ENCODE measurements at places on chromosomes 6 and 20. TPM values are rescaled to one million over a fixed set of nuclear protein-coding genes. Genes with fewer than 3 reads are reported as not detected.

DNA sequence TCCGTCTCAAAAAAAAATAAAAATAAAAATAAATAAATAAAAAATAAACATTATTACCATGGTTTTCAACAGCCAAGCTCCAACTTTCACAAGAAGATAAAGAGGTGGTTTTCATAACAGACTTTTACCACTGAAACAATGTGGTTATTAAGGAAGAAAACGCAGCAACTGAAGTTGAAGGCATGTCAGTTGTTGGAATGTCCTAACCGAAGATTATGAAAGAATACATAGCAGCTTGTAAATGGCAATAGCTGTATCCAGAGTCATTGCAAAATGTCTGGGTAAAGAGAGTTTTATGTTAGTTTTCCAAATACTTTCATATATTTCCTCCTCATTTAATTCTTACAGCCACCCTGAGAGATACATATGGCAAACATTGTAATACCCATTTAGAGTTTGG lies 161.6 kb upstream of the MARCKS start:
- H3K36me3 ChIP-seq = no peaks in the 10 kb centered on the region
- peak overlapping the region; percentile 54 for H3K27ac ChIP-seq
- peaks cover 9% of the 10 kb centered on the region for H3K4me1 ChIP-seq
- no peak overlapping the region for H3K4me3 ChIP-seq

GRCh38 chr6:121770943-121771342 lies 335.5 kb downstream of the GJA1 start:
- peaks cover 6% of the 10 kb centered on the region for H3K4me1 ChIP-seq
- H3K4me3 ChIP-seq = no peak overlapping the region
- H3K36me3 ChIP-seq = no peaks in the 10 kb centered on the region
- no peaks in the 10 kb centered on the region for H3K27me3 ChIP-seq

DNA sequence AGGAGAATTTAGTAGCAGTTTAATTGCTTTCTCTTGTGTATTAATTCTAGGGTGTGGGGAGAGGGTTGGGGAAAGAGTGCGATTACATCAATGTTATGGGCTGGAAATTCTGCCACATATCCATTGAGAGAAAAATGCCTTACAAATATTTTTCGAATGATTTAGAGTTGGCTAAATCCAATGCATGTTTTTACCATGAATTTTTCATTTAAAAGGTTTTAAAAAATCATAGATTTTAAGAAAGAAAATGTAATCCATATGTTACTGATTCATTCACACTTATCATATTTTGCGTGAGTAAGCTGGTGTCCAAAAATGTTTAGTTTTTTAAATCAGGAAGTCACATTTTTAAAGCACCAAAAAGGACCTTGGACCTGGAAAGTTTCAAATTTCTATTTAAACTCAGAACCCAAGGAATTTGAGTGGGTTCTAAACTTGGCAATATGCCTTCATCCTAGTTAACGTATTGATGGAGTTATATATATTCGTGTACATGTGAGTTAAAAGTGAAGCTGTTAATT lies 627.4 kb upstream of the CITED2 start:
- H3K4me1 ChIP-seq = peaks cover 4% of the 10 kb centered on the region
- no peaks in the 10 kb centered on the region for H3K36me3 ChIP-seq
- H3K27ac ChIP-seq = no peak overlapping the region
- H3K27me3 ChIP-seq = no peaks in the 10 kb centered on the region

- H3K27me3 ChIP-seq = no peaks in the 10 kb centered on the region
- no peak for DNase-seq
- H3K27ac ChIP-seq = no peak overlapping the region
- no peaks in the 10 kb centered on the region for H3K4me1 ChIP-seq
- H3K36me3 ChIP-seq = no peaks in the 10 kb centered on the region
Observed at GRCh38 chr20:11401988-11402387, 515.7 kb upstream of the BTBD3 start.

- no peak overlapping the region for H3K4me3 ChIP-seq
- no peaks in the 10 kb centered on the region for H3K36me3 ChIP-seq
- H3K4me1 ChIP-seq = peaks cover 27% of the 10 kb centered on the region
- H3K27ac ChIP-seq = no peak overlapping the region
- no peaks in the 10 kb centered on the region for H3K27me3 ChIP-seq
Observed at GRCh38 chr6:11589261-11589660, 51.7 kb downstream of the TMEM170B start.

DNA sequence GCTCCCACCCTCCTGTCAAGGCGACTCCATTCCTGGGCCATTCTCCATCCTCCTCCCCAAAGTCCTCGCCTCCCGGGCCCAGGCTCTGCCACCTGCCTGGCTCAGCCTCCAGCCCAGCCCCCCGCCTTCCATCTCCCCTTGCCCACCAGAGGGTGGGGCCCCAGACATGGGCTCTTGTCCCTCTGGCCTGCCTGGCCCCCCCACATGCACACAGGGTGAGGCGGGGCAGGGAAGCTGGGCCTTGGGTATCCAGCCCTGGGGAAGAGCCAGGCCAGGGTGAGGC lies 95.2 kb downstream of the YTHDF1 start:
- no peak for DNase-seq
- H3K27me3 ChIP-seq = no peaks in the 10 kb centered on the region
- no peak overlapping the region for H3K27ac ChIP-seq
- H3K4me1 ChIP-seq = no peaks in the 10 kb centered on the region
- no peaks in the 10 kb centered on the region for H3K36me3 ChIP-seq
- no peak overlapping the region for H3K4me3 ChIP-seq

DNA sequence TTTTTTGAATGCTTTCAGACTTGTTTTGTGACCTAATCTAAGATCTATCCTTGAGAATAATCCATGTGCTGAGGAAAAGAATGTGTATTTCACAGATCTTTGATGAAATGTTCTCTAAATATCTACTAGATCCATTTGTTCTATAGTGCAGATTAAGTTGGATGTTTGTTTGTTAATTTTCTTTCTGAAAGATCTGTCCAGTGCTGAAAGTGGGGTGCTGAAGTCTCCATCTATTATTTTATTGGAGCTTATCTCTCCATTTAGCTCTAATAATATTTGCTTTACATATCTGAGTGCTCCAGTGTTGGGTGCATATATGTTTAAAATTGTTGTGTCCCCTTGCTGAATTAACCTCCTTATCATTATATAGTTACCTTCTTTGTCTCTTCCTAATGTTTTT lies 303.6 kb downstream of the HTR1B start:
- no peak overlapping the region for H3K4me3 ChIP-seq
- no peaks in the 10 kb centered on the region for H3K36me3 ChIP-seq
- no peak for DNase-seq
- H3K27ac ChIP-seq = no peak overlapping the region
- H3K4me1 ChIP-seq = no peaks in the 10 kb centered on the region

DNA sequence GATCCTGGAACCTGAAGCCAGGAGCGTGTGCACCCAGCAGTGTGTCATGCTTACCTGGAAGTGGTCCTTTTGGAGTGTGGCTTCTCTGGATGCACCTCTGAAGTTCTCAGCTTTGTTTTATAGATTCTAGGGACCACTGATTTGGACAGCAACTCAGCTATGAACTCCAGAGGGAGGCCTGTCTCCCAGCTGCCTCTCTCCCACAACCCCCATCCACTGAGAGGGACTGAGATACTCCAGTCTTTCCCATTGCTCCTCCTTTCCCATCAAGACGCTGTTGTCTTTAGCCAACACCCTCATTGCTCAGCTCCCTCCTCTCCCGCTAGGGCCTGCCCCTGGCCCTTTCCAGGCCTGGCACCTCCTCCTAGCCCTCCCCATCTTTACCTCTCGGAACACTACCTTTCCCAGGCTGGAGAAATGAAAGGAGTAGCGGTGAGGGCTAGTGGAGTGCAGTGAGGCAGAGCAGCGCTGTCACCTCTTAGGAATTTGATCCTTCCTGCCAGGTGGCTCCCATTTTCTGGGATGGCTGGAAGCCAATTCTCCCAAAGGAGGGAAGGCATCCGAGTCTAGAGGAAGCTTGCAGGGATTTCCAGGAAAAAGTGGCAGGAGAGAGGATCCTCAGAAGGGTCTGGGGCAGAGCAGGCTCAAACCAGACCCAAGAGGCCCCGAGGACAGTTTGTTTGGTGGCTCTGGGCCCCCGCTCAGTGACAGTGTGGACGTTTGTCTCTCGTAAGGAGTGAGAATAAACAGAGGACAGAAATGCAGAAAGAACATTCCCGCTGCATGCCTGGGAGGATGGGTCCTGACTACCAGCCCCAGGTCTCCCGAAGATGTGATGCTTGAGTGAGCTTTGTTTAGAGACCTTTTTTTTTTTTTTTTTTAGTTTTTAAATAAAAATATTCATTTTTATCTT lies at the start of gene LRRN4:
TSS of gene LRRN4 (minus strand) at position 285 of the 913 bp plus-strand sequence. CDS start 1,261 bp downstream, outside the sequence.
- no peak within 1 kb of the TSS for H3K27ac ChIP-seq
- no peak for DNase-seq
- no peaks in the 10 kb centered on the region for H3K4me1 ChIP-seq

DNA sequence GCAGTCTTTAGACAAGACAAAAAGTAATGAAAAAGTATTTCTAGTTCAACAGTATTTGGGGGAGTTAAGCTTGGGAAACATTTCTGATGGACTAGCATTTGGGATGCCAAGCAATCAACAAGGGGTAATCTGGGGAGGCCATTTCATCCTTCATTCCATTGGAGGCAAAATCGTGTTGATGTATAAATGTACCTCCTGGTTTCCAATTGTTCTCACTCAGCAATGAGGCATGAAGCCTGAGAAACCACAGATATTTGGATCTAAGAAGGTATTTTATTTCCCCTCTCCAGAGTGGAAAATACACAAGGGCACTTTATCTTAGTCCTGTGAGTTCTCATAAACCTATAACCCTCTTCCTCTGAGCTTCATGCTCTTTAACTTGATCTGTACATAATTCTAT lies 68.2 kb downstream of the TBX18 start:
- H3K36me3 ChIP-seq = no peaks in the 10 kb centered on the region
- no peak overlapping the region for H3K27ac ChIP-seq
- no peaks in the 10 kb centered on the region for H3K4me1 ChIP-seq
- DNase-seq = no peak

Gene TMEM217
- total RNA-seq = not detected

Gene HUS1B
- total RNA-seq = not detected

Gene FOXF2
- 1.2 TPM for total RNA-seq

Gene HTR1E
- total RNA-seq = not detected

Gene MTFR2
- 4.7 TPM for total RNA-seq

Gene FLRT3
- 8.7 TPM for total RNA-seq

Gene KHDC1L
- 0.84 TPM for total RNA-seq

Gene GPSM3
- 10.2 TPM for total RNA-seq

All from tibial nerve (tissue), 4 donors.